B cell (primary cell): ENCODE measurements at places on chromosomes 7 and 10. TPM values are rescaled to one million over a fixed set of nuclear protein-coding genes. Genes with fewer than 3 reads are reported as not detected.

The AKR1C4 gene
- polyA plus RNA-seq: not detected in 2 replicates

The RBP4 gene
- polyA plus RNA-seq: not detected in 2 replicates

The SGCE gene
- 8.9 and 13.5 TPM in 2 replicates for polyA plus RNA-seq

The FAM53B gene
- polyA plus RNA-seq: 51.2 and 62.8 TPM in 2 replicates
